ENCODE measurements at places on chromosomes 3 and 15.

DNA sequence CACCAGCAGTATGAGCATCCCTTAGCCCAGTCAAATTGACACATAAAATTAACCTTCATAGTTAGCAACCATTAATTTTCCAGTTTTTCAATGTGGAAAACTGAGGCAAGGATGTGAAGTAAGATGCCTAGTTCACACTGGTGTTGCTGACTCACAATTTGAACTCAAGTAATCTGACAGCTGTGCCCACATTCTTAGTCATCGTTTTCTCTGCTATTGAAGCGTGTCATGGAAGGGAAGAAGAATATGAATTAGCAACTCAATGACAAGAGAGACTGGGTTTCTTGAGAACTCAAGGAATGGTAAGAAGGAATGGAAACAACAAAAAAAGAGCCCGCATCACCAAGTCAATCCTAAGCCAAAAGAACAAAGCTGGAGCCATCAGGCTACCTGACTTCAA is 261.4 kb downstream of the EPHA3 start:
- DNase-seq: no peak

- DNase-seq: no peak
Measured at GRCh38 chr15:48705381-48705780, 59.9 kb upstream of the FBN1 start.

DNA sequence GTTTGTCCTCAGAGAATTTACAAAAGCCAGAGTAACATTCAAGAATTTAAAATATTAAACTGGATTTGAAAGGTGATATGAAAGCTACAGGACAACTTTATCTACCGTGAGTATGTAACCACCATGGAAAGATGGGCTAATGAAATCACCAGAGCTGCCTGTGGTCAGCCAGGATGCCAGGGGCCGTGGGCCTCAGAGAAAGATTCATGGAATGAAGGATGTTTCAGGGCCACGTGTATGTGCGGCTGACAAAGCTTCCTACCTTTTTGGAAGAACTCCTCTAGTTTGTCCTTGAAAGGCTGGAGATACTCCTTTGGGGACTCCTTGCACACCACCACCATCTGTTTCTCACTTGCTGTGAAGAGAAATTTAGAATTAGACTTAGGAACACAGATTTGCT is 138.9 kb downstream of the GREM1 start:
- no peak for DNase-seq

GRCh38 chr3:181941250-181941649 is 229.5 kb downstream of the SOX2 start:
- DNase-seq: no peak

DNA sequence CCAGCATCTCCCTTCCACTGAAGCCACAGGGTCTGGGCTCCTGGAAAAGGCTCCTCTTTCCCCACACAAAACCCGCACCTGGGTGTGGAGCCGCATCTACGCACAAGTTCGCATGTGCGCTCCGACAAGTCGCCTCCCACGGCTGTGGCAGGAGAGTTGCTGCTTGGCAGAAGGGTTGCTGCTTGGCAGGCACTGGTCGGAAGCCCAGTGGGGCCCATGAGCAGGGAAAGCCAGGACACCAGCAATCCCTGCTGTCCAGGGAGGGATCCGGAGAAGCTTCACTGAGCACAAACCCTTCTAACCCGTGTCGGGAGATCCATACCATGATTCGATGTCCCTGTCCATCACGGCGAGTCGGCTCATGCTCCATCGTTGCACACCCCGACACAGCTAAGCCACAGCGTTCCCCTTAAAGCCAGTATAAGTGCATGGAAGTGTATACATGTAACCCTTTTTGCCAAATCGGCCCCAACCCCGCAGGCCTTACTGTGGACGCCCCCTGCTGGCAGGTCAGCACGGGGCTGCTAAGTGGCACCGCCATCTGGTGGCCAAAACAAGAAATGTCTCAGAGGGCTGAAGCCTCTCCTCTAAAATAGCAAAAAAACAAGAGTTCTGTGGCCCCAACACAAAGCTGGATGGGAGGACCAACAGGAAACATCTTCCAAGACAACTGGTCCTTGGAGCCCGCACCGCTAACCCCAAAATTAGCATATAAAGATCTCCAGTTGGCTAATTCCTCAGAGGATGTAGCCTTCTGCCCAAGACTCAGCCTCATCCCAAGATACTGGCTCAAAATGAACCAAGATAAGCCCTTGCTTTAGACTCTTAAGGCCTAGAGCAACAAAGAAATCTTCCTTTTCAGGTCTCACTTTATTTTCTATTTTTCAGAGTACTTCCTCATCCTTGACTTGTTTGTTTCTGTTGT is 8.3 kb downstream of the ANKRD63 start:
- DNase-seq: peak; percentile 85

DNA sequence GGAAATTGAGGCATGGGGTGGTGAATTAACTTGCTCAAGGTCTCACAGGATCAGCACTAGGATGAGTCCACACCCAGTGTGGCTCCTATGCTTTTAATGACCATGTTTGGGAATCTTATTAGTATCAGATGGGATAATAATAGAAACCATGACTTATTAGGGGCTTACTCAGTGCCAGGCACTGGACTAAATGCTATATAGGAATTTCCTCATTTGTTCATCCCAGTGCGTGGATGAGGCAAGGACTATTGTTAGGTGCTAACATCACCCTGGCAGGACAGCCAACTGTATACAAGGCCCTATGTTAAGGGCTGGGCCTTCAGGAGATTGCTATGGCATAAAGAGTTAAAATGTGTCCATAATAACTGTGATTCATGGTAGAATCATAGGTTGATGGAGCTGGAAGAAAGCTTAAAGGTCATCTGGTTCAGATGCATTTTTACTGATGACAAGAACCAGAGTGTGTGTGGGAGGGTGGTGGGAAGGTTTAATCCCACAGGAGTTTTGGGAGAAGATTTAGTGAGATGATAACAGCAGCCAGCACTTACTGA is 4.7 kb upstream of the FEM1B start:
- DNase-seq: no peak

DNA sequence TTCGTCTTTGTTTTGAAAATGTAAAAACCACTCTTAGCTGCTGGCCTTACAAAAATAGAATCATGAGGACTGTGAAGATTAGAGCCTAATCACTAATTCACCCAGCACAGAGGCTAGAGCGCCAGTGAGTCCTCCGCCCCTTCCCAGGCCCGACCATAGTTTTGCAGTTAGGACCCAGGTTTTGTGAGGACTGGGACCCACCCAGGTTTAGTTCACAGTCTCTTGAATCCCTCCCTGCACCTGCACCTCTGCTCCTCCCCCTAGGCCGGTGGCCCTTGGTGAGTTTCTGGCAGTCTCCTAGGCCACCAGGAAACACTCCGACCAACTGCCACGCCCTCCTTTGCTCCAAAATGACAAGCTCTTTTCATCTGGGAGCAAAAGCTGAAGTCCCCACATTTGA is 136.0 kb upstream of the CCDC54 start:
- no peak for DNase-seq

GRCh38 chr3:136390574-136390973 is 140.4 kb downstream of the PCCB start:
- DNase-seq: no peak

- DNase-seq: no peak
Measured at GRCh38 chr15:101692801-101693598, 31.3 kb downstream of the TARS3 start.

DNA sequence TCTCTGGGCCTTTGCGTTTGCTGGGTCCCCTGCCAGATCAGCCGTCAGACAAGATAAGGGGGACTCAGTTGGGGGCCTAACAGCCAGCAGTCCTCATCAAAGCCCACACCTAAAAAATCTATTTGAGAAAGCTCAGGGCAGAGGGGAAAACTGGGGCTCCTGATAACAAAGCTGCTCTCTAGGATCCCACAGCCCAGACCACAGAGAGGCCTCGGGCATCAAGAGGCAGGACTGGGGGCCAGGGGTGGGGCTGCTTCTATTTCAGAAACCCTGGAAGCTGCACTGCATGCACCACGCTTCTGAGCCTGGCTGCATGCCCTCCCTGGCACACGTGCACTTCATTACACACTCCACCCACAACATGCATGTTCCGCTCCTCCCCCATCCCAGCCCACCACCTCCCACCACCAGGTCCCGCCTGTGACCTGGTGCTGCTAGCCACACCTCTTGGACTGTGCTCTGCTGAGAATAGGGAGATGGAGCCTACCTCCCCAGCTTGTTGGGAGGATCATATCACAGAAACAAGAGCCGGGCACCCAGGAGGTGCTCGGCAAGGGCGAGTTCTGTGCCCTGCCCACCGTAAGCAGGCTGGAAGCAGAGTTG is 26.6 kb downstream of the FBLN2 start:
- DNase-seq: no peak

- no peak for DNase-seq
Measured at GRCh38 chr3:183537295-183537730, 18.2 kb downstream of the KLHL6 start.

DNA sequence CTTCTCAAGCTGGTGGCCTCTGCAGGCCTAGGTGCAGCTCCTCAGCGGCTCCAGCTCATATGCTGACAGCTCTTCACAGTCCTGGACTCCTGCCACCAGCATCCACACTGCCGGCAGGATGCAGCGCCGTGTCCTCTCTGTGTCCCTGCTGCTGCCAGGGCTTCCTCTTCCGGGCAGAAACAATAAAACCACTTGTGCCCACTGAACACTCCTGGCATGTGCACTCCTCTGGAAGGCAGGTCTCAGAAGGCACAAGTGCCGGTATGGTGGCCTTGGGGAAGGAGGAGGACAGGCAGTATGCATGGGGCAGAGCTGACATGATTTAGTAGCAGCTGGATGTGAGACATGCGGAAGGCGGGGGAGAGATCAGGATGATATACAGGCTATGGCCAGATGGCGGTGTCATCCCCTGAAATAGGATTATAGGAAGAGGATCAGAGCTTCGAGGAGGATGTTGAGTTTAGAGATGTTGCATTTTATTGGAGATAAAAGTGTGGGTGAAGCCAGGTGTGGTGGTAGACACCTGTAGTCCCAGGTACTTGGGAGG is 7.5 kb upstream of the MAN2A2 start:
- no peak for DNase-seq

GRCh38 chr3:130299531-130299930 is 45.9 kb upstream of the COL6A5 start:
- no peak for DNase-seq

DNA sequence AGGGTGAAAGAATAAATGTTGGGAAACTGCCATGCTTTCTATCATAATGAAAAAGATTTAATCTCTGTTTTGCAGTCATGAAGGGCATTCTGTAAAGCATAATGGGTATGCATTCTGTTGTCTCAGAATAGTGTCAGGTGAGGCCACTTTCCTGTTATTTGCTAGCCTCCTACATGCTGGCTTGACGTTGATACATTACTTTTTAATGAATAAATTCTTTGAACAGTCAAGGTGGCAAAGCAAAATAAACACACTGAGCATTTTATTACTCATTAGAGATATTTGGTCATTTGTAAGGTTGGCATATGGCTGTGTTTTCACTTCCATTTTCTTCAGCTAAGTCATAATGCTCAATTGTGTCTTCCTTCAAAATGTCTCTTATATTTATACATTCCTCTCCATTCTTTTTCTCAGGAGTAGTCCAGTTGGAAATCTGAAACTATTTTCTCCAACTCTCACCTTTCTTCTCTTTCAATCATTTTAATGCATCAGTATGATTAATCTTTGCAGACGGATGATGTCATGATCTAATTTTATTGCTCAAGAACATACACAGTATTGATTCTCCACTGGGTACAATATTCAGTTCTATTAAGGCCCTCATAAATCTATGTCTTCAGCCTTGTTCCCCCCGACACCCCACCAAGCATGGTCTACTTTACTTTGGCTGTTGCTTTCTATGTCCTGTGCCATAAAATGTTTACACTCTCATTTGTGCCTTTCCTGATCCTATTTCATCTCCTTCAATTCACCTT is 290.7 kb downstream of the GBE1 start:
- DNase-seq: no peak

- no peak for DNase-seq
Measured at GRCh38 chr3:186102687-186103086, 6.2 kb downstream of the ETV5 start.

- no peak for DNase-seq
Measured at GRCh38 chr3:158532099-158532734, 38.8 kb upstream of the MLF1 start.

GRCh38 chr3:124982855-124983254 is 48.3 kb upstream of the MUC13 start:
- DNase-seq: no peak

DNA sequence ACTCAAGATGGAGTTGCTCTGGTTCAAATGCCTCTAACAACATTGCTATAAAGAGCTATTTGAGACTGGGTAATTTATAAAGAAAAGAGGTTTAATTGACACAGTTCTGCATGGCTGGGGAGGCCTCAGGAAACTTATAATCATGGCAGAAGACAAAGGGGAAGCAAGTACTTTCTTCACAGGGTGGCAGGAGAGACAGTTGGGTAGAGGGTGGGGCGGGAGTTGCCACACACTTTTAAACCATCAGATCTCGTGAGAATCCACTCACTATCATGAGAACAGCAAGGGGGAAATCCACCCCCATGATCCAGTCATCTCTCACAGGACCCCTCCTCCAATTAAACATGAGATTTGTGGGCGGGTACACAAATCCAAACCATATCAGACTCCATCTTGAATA is 30.7 kb downstream of the MAP2K5 start:
- no peak for DNase-seq

DNA sequence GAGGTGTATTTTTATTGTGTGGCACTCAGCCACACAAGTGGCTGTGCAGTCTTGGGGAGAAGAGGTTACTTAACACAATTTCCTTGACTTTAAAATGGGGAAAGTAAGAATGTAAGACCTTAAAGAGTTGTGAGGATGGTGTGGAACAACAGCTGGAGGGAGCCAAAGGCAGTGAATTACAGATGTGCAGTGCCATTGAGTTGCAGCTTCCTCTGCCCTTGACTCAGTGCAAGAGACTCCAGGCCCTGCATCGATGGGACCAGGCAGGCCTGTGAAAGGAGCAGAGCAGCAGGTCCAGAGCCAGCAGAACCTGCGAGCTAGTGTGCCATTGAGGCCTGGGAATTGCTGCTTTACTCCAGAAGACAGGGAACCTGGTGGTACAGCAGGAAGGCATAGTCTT is 27.2 kb downstream of the EEFSEC start:
- DNase-seq: no peak

GRCh38 chr3:97010881-97011657 is 196.7 kb downstream of the EPHA6 start:
- DNase-seq: no peak

DNA sequence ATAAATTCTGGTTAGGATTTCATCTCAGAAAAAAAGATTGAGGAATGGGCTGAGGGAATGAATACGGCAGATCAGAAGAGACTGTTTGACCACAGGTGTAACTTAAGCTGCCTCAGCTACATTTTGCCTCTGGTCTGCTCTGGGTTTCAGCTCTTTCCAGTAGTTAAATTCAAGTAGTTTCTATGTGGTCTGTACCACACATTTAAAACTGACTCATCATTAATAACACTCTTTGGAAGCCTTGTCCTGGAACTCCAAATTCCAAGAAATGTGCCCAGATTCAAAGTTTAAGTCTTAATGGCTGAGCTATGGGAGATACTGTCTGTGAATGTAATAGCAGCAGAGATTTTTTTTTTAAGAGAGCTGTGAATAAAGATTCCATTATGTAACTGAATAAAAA is 133.1 kb upstream of the IGSF10 start:
- DNase-seq: no peak

- DNase-seq: no peak
Measured at GRCh38 chr3:59027607-59028006, 22.2 kb downstream of the CFAP20DC start.

- DNase-seq: no peak
Measured at GRCh38 chr15:42031198-42031915, 10.5 kb upstream of the PLA2G4E start.

- DNase-seq: no peak
Measured at GRCh38 chr3:100932491-100932890, 60.7 kb downstream of the ABI3BP start.

- no peak for DNase-seq
Measured at GRCh38 chr15:92163641-92164040, 230.0 kb upstream of the ST8SIA2 start.

All from suprapubic skin (tissue), 4 donors.